ENCODE measurements at places on chromosomes 11 and 22.

DNA sequence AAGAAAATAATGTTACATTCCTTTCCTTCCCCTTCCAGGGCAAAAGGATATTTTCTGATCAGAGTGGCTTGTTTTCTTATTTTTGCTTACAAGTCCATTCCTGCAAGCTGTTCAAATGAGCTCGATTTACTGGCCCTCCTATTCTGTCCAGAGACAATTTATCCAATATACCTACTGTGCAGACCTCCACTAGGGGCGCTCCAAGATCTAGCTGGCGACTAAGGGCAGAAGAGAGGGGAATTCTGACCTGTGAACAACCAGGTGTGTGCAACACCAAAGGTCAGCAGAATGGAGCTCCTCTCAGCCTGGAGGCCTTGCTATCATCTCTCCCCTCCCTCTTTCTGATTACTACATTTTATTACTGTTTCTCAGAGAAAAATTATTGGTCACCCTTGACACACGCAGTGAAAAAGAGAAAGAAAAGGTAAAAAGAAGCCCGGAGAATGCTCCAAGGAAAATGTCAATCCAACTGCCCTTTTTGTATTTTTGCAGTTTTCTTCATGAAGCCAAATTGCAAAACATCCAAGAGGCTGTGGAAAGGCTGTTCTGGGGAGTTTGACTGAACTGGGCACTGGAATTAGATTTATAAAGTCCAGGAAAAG, 3.2 kb downstream of the SEZ6L start:
- DNase-seq, result peak; percentile 81

DNA sequence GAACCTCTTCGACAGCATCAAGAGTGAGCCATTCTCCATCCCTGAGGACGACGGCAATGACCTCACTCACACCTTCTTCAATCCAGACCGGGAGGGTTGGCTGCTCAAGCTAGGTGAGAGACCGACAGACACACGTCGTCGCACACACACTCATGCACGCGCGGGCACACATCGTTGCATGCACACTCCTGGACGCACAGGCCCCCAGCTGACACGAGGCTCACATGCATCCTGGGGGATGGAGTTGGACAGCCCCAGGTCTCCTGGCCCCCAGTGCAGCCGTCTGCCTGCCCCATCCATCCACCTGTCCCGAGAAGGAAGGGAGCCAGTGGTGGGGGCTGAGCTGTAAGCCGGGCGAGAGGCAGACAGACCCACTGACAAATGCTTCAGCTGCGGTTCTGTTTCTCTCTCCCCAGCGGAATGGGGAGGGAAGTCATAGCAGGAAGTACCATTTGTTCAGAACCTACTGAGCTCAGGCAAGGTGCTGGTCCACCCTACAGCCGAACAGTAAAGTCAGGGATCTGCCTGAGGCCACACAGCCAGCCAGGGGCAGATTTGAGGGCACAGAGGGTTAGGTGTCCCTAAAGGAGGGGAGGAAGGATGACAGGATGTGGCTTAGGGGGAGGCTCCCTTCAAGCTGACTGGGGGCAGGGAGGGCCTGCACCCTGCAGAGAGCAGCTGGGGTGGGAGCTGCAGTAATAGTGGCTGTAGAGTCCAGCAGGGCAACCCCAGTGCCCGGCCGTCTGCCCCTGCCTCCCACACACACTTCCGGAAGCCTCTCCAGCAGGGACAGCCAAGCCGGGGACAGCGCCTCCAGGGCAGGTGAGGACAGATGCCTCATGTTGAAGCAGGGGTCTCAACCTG, 27.1 kb downstream of the CYTH4 start:
- no peak for DNase-seq

- no peak for DNase-seq
These were observed 15.7 kb upstream of the FAM83F start for GRCh38 chr22:39979048-39979447.

- DNase-seq, result peak; percentile 68
These were observed 25.8 kb downstream of the DDIAS start for GRCh38 chr11:82927264-82927880.

DNA sequence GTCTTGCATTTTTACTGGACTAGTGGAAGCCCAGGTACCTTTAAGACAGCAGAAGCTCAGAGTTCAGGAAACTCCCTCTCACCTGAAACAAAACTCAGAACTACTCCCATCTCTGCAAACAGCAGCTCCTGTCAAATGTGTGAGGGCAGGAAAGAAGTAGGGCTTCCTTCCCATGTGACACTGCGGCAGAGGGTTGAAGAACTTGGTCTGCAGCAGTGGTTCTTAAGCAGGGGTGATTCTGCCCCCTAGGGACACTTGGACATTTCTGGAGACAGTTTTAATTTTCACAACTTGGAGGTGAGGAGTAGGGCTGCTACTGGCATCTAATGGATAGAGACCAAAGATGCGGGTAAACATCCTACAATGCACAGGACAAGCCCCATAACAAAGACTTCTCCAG, 63.4 kb downstream of the RCN1 start:
- peak; percentile 58 for DNase-seq

DNA sequence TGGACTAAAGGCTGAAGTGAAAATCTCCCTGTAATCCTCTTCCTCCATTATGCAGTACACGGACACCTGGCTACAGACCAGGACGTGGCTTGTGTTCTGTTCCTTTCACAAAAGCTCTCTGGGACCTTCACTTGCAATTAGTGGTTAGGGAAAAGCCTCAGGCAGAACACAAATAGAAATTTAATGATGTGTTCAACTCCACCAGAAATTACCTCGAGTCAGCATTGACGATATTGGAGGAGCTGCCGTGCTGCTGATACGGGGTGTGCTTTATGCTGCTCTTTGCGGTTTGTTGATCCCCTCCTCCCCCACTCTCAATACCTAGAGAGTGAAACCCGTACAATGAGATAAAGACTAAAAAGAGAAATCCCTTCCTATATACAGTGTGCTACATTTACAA, 48.9 kb downstream of the POLD3 start:
- peak; percentile 76 for DNase-seq

DNA sequence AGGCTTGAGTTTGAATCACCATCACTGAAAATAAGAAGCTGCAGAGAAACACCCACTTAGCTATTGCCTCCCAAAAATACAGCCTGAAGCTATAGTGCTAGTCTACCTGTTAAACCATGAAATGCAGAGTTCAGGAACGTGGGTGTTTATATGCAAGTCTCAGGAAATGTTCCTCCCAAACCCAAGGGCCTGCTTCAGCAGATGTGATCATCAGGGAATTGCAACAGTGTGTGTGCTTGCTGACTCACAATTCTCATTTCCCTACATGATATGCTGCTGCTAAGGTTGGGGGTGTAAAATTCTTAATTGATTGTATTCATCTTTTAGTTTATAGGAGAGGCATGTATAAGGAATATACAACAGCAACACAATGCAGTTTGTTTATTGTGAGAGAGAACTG, 49.6 kb downstream of the NUP98 start:
- DNase-seq, result no peak

- DNase-seq, result no peak
These were observed 21.0 kb downstream of the SLC22A12 start for GRCh38 chr11:64611869-64612646.

DNA sequence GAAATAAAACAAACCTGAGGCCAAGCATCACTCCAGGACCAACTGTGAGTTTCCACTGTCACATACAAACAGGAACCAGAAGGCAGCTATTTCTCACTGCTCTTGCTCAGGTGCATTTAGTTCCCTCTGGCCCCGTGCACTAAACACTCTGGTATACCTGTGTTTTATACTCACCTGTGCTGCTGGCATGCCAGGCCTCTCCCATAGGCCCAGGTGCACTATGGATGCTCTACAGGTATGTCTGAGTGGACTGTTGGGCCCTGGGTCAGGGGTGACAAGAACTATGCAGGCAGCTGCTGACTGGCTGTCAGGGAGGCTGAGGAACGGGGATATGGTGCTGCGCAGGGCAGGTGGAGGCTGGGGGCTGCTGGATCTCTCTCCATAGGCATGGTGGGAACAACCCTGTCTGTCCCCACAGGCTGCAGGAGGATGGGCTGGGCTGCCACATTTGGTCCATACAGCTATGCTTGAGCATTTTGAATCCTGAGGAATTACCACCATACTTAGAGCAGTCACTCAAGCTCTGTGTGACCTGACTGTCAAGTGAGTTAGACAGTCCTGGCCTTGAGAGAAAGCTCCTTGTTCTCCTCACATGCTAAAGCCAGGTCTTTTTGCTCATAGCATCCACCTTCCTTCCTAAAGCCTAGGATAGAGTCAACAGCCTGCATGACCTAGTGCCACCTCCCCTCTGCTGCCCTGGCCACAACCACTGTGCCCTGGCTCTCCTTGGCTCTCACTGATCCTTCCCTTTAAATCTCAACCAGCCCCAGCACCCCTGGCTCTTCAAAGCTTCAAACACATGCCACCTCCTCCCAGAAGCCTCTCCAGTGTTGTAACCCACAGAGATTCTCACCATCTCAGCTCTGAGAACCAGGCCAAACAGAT, 72.9 kb downstream of the C11orf58 start:
- DNase-seq, result no peak

DNA sequence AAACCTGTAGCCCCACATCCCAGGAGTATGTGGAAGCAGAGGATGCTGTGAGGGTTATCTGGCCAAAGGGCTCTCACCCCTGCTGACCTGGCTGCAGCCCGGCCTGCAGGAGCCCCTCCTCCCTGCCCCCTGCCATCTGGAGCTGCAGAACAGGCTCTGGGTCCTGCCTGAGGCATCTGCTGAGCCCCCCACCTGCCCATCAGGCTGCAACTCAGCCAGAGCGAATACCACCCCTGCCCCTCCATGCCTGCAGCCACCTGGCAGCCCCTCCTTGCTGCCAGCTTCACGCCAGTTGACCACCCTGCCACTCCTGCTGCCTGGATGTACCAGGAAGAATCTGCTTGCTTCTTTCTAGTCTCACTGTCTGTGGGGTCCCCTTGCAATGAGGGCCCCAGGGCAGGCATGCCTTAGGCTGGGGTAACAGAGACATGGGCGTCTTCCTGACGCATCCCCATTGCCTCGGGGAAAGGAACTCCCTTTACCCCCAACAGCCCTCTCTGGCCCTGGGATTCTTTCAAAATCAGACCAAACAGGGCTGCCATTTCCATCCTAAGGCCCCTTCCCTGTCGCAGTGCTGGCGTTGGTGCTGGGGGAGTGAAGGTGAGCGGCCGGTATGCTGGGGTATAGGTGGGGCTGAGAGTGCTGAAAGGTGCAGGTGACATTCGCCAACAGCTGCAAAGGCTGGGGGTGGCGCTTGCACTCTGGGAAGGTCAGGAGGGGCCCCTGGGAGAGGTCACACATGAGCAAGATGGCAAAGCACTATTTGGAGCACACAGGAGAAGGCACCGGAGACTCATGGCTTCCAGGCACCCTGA, 1334.6 kb downstream of the TBC1D22A start:
- no peak for DNase-seq

DNA sequence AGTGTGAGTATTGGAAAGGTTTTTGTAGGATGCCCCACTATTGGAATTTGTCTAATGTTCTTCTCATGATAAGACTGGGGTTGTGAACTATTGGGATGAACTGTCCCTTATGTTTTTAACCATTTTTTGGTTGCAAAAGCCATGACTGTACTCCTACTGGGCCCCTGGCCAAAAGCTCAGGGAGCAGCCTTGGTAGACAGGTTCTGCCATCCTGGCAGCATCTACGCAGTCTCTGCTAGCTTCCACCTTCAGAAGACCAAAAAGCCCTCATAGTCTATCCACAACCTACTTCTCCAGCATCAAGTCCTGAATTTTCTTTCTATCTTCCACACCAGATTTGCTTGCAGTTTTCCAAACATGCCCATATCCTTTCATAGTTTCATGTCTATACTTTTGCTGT, 211.8 kb downstream of the TENM4 start:
- DNase-seq, result no peak

- DNase-seq, result peak; percentile 62
These were observed 30.7 kb downstream of the SCUBE2 start for GRCh38 chr11:9060700-9061111.

GRCh38 chr22:37185646-37186227, 2.3 kb downstream of the C1QTNF6 start:
- no peak for DNase-seq

DNA sequence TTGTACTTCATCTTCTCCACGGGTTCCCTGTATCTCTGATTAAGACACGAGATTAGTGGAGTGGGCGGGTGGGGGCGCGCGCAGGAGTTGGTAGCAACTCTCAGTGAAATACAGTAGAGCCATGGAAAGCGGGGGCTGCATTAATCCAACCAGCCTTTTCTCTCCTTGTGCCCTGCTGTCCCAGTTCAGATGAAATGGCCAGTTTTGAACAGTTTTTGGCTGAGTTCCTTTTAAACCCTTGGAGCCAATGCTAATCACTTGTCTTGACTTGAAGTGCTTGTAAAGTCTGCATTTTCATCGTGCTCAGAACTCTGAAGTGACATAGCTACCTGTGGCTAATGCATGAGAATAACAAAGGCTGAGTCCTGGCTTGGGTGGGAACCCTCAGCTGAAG, 734 bp upstream of the TMEM123 start:
- peak; percentile 78 for DNase-seq

DNA sequence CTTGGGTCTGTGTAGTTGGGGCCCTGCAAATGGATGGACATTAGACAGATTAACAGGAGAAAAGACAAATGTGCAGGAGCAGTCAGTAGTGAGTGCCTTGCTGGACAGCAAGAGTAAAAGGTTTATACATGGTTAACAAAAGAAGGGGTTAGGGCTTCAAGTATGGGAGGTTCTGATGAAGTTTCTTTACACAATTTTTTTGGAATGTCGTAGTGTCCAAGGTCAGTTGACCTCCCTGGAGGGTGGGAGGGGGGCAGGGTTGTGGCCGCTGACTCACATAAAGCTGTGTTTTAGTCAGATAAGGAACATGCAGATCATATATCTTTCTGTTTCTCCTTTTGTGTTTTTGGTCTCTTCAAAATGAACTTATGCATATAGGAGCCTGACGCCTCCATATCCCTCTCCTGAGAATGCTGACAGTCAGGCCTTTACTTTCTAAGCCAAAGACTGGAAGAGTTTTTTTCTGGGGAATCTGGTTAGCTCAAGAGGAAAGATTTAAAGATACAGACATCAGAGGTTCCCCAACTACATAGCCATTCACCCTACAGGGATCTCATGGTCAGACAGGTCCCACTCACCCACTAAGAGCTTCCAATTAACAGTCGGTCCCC, 134.3 kb downstream of the NECTIN1 start:
- no peak for DNase-seq

- DNase-seq, result no peak
These were observed 5.5 kb downstream of the CATSPER1 start for GRCh38 chr11:66020618-66021357.

DNA sequence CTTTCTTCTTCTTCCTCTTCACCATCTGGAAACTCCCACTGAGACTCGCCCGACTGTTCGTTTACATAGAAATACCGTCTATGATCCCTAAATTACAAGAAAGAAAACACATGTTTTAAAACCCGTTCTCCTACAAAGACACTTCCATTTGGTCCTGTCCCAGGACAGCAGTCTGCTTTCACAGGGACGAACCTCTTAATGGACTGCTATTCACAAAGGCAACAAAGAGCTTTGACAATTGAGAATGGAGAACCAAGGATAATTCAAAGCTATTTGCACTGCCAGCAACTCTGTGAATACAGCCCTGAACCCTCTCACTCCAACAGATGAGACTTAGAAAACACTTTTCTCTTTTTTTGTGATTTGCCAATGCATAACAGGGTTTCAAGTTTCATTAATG, 16.3 kb upstream of the AGBL2 start:
- DNase-seq, result no peak

- DNase-seq, result peak; percentile 37
These were observed 23.8 kb upstream of the ALDH3B2 start for GRCh38 chr11:67698247-67698646.
